ENCODE measurements at places on chromosomes 7 and 10.

GRCh38 chr10:11088709-11089108, 71.0 kb downstream of the CELF2 start:
- H3K36me3 ChIP-seq = no peaks in the 10 kb centered on the region
- H3K27ac ChIP-seq = no peak overlapping the region
- H3K4me3 ChIP-seq = no peak overlapping the region

GRCh38 chr10:45376371-45376801, 2.4 kb downstream of the ALOX5 start:
- no peaks in the 10 kb centered on the region for H3K4me1 ChIP-seq
- H3K4me3 ChIP-seq = no peak overlapping the region
- no peaks in the 10 kb centered on the region for H3K27me3 ChIP-seq
- DNase-seq = no peak
- no peak overlapping the region for H3K27ac ChIP-seq

GRCh38 chr10:17053513-17053912, 76.1 kb downstream of the CUBN start:
- H3K36me3 ChIP-seq = no peaks in the 10 kb centered on the region
- no peak overlapping the region for H3K4me3 ChIP-seq
- H3K27me3 ChIP-seq = no peaks in the 10 kb centered on the region
- H3K4me1 ChIP-seq = no peaks in the 10 kb centered on the region
- no peak for DNase-seq
- no peak overlapping the region for H3K27ac ChIP-seq

GRCh38 chr7:118758582-118758981, 534.1 kb downstream of the ANKRD7 start:
- DNase-seq = no peak
- no peaks in the 10 kb centered on the region for H3K4me1 ChIP-seq
- H3K36me3 ChIP-seq = no peaks in the 10 kb centered on the region
- no peak overlapping the region for H3K27ac ChIP-seq
- no peak overlapping the region for H3K4me3 ChIP-seq

DNA sequence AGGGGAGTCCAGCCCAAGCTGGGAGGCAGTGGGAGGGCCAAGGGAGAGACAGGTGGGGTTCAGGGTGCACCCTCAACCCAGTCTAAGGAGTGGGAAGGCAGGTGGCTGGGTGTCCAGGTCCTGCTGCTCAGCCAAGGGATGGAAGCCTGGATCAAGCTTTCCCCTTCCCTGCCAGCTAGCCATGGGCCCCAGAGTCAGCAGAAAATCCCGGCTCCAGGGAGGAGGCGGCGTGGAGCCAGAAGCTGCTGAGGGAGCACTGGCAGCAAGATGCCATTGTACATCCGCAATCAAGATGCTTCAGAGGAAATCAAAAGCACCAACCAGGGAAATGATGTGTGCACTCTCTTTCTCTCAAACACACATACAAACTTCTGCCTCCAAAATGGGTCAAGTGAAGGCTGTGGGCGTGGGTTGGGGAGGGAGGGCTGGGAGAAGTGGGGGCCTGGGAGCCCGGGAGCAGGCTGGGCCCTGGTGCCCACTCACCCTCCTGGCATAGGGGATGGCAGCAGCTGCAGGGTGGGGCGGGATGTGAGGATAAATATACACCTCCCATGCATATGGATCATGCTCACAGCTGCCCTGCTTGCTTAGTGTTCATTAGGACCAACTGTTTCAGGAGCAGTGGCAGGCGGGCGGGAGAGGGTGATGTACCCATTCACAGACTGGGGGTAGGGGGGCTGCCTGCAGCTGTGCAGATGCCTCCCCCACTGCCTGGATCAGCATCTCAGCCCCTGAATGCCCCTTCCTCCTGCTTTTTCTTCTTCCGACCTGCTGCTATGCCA, 24.2 kb downstream of the TRIM8 start:
- no peak overlapping the region for H3K27ac ChIP-seq
- no peak for DNase-seq
- H3K27me3 ChIP-seq = no peaks in the 10 kb centered on the region
- no peaks in the 10 kb centered on the region for H3K36me3 ChIP-seq
- H3K4me3 ChIP-seq = no peak overlapping the region
- peaks cover 4% of the 10 kb centered on the region for H3K4me1 ChIP-seq

DNA sequence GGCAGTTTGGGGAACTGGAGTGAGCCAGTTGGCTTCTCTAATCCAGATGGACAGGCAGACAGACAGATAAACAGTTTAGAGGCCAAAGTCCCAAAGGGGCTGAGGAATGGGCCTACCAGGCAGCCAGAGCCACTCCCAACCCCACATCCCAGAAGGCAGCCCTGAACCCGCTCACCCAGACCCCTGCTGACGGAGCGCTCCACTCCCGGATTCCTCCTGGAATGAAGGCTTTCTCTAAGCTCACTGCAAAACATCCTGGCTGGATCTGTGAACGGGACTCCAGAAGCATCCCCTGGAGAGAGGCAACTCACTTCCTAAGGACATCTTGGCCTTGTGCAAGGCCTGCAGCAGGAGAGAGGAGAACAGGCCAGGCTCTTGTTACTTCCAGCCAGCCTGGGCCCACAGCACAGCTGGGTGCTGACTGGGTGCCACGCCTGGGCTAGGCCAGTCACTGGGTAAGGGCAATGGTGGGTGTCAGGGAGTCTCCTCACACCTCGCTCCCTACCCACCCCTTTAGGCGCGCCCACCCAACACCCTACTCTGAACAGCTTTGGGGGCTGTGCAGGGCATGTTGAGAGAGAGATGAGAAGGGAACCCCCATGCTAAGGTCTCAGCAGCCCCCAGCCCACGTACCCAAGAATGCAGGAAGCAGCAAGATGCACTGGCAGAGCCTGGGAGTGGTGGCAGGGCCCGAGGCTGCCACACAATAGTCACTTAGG, 168.6 kb upstream of the ZMIZ1 start:
- DNase-seq = no peak
- no peaks in the 10 kb centered on the region for H3K36me3 ChIP-seq
- H3K27ac ChIP-seq = no peak overlapping the region

DNA sequence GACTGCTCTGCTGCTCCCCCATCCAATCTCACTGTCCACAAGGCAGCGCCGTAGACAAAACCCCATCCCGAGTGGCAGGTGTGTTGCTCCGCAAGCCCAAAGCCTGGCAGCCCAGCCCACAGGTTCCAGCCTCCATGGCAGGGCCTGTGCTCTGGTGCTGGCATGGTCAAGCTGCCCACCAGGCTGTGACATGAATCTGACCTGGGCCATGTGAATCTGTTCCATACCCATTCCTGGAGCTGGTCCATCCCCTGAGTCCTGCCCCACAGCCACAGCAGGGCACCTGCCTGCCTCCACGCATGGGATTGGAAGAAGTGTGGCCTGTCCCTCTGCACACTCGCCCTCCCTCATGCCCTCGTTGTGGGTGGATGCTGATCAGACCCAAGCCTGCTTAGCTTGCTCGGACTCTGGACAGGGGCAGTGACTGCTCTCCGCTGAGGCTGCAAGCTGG, 128.8 kb downstream of the PTPN20 start:
- H3K27ac ChIP-seq = no peak overlapping the region
- no peaks in the 10 kb centered on the region for H3K36me3 ChIP-seq
- peaks cover 8% of the 10 kb centered on the region for H3K27me3 ChIP-seq
- no peak overlapping the region for H3K4me3 ChIP-seq

DNA sequence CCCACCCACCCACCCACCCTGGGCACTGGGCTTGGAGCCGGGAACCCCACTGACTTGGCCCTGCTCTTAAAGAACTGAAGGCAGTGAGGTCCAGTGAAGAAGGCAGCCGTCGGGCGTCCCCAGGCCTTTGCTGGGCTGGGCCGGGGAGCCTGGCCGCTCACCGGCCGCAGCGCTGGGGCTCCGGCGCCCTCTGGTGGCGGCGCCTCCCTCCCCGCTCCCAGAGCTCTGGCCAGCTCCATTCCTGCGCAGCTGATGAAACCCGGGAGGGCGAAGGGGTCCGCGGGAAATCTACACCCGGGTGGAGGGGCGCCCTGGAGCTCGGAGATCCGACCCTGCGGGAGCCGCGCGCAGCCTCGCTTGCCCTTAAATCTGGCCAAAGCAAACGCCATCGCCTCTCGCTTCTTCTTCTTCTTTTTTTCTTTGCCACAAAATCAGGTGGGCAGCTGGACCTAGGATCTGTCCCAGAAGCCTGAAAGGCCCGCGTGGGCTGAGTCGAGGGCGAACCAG, 1.7 kb upstream of the CXCL12 start:
- H3K27me3 ChIP-seq = no peaks in the 10 kb centered on the region
- H3K4me1 ChIP-seq = no peaks in the 10 kb centered on the region
- no peak overlapping the region for H3K27ac ChIP-seq

DNA sequence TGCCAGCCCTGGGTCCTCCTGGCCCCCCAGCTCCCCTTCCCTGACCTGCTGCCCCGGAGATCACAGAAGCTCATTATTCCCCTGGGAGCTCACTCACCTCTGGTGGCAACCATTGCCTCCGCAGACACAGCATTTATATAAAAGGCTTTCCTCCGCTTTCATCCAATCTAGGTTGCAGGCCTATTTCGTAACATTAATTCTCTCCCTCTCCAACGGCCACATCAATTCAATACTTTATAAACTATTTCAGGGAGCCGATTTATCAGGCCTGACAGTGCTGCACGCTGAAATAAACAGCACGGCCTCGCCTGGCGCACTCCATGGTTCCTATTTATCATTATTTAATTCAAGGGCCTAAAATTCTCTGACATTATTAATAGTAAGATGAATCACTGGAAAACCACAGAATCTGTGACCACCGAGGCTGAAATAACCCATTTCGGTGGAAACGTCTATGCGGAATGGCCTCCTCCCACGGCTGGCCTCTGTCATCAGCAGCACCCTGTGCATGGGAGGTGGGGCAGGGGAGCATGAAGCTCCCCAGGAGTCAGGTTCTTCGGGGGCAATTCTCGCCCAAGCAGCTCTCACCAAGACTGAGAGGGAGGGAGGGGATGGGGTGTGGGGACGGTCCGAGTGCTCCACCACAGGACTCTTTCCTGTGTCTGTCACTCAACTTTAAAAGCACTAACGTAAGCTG, 249.3 kb upstream of the PFKP start:
- H3K27me3 ChIP-seq = no peaks in the 10 kb centered on the region
- H3K36me3 ChIP-seq = no peaks in the 10 kb centered on the region
- DNase-seq = no peak
- H3K4me3 ChIP-seq = no peak overlapping the region
- no peak overlapping the region for H3K27ac ChIP-seq

Data from DND-41 (cell line).